ENCODE measurements at places on chromosomes 12 and 14. TPM values are rescaled to one million over a fixed set of nuclear protein-coding genes. Genes with fewer than 3 reads are reported as not detected.
A peak's percentile ranks its signal among the peaks of the same experiment; 100 is the strongest.

- DNase-seq: no peak
Measured at GRCh38 chr14:53638966-53639365, 317.7 kb downstream of the BMP4 start.

The DAO gene
- 0.12 TPM for polyA plus RNA-seq

GRCh38 chr12:45990468-45991283 lies at the start of gene SCAF11:
Gene SCAF11 (minus strand): TSS chr12:45990574. CDS start chr12:45964167, 26,407 bp downstream.
- peak; percentile 100 for DNase-seq

DNA sequence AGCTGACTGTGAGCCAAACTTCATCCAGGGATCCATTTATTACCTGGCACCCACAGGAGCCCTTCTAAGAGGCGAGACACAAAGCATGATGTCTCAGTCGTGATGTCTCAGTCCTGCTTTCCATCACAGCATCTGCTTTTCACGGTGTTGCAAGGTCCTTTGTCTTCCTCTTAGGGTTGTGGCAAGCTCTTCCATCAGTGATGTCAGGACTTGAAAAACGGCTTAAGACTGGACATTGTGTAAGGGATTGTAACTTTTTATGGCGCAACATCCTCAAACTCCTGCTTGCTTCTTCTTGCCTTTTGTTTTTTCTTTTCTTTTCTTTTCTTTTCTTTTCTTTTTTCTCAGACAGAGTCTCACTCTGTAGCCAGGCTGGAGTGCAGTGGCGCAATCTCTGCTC lies 586.5 kb upstream of the TMEM132C start:
- no peak for DNase-seq

GRCh38 chr14:100849115-100849781 lies 23.3 kb downstream of the MEG3 start:
- DNase-seq: no peak

GRCh38 chr14:105120056-105120455 lies 48.5 kb downstream of the JAG2 start:
- no peak for DNase-seq

The SLCO1C1 gene
- 0.25 TPM for polyA plus RNA-seq

DNA sequence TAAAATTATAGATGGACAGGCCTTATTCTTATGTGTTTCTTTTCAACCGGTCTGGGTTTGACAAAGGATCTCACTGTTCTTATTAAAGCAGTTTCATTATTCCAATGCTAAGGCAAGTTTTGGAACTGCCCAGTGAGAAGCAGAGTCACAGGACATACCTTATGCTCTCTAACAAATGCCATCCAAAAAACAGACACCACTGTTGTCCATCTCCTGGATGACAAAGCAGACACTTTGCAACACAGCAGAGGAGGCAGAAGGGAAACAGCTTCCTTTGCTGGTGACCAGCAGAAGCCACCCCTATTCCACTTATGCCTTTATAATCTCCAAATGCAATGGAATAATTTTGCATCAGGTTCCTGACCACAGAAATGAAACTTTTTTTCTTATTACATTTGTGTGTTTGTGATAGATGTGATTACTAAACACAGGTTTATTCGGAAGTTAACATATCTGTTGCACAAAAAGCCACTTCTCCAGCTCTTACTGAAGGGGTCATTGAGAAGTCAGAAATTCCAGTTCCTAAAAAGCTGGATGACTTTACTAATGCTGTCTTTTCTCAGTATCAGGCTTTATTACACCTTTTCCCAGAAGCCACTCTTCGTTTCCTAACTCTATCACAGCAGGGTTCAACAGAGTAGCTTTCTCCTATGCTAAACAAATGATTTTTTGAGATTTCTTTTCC lies 115.6 kb downstream of the BTG1 start:
- no peak for DNase-seq

The PKP2 gene
- 11.2 TPM for polyA plus RNA-seq

The SLC2A3 gene
- polyA plus RNA-seq: 7.5 TPM

GRCh38 chr12:113161415-113162016 lies 12.0 kb downstream of the CFAP73 start:
- DNase-seq: no peak

- DNase-seq: peak; percentile 64
Measured at GRCh38 chr12:21983095-21983494, 41.9 kb upstream of the ABCC9 start.

The FLVCR2 gene
- polyA plus RNA-seq: 29.3 TPM

The PAH gene
- 8.4 TPM for polyA plus RNA-seq

DNA sequence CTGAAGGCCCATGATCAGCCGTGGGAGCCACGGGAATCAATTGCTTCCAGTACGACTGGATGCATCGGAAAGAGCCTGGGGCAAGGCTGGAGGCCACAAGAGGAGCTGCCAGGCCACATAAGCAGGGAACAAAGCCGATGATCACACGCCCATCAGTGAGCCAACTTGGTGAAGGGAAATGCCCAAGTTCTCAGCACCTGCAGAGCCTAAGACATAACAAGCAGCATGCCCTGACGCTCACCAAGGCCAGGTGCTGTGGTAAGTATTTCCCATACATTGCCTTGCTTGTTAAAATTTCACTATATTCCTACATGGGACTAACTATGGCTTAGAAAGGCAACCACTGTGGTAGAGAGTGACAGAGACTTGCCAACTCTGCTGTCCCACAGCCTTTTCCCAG lies 555.9 kb downstream of the BCL11B start:
- no peak for DNase-seq

- DNase-seq: no peak
Measured at GRCh38 chr14:91693346-91693745, 38.5 kb downstream of the CATSPERB start.

The PTHLH gene
- polyA plus RNA-seq: 2.5 TPM

The RERGL gene
- polyA plus RNA-seq: 0.87 TPM

DNA sequence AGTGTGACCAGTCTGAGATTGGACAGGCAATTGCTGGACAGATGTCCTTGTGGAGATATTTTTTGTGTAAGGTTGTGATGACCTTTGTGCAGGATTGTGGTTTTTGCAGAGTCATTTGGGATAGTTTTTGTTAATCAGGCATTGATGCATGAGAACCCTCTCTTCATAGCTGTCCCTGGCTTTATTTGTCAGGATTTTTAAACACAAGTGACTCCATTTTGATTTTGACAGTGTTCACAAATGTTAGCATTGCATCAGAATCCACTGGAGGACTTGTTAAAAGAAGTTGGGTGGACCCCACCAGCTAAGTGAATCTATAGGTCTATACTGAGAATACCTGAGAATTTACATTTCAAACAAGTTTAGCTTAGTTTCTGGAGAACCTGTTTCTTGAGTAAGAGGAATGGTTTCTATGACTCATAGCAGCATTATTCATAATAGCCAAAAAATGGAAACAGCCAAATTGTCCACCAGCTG lies 11.8 kb downstream of the FNTB start:
- DNase-seq: no peak

The RNASE7 gene
- polyA plus RNA-seq: not detected

DNA sequence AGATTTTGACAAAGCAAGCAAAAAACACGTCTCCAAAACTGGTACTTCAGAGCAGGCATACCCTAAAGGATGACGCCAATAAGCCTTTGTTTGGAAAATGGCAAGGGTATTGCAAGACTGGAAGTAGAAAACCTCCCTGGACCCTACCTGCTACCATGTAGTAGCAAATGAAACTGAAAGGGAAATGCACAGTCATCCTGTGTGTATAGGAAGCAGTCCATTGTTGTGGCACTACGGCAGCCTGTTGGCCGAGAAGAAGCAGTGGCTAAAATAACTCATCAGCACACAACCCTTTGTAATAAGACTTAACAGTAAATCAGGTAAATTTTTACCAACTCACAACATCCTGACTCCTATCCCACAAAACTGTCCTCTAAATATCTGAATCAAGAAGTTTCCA lies 386.4 kb downstream of the RGS6 start:
- no peak for DNase-seq

The ORMDL2 gene
- 19.1 TPM for polyA plus RNA-seq

DNA sequence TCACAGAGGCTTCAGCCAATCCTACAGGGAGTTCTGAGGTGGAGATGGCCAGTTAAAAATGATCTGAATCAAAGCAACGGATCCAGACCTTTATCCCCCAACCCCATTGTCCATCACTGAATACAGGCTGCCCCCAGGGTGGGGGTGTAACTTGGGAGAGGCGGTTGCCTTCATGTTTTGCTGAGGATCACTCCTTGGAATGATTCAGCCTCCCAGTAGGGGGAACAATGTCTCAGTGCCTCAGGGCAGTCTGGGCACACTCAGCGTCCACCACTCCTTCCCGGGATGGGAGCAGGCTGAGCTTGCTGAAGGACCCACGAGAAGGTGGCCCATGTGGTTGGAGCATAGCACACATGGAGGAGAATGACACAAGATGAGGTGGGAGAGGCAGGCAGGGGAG lies 60.2 kb downstream of the RFX4 start:
- no peak for DNase-seq

- DNase-seq: no peak
Measured at GRCh38 chr12:21265932-21266331, 68.8 kb downstream of the SLCO1A2 start.

GRCh38 chr14:70821584-70822529 lies 12.5 kb upstream of the MAP3K9 start:
- DNase-seq: peak; percentile 60

DNA sequence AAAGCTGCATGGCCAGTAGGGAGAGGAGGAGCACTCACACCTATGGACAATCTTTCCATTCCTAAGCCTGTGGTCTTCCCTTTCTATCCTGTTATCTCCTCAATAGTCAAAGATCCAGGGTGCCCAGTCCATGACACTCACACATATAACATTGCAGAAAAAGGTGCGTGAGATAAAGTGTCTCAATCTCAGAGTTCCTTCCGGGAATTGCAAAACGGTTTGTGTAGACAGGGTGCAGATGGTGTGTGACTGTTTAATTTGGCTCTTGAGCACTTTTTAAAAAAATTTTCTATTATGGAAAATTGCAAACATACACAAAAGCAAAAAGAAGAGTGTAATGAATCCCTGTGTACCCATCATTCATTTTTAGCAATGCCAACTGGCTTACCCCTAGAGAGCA lies 1493.6 kb downstream of the AACS start:
- DNase-seq: no peak

All from muscle of leg (tissue), 16 donors.